Activated naive CD8-positive, alpha-beta T cell treated with anti-CD3 and anti-CD28 coated beads, Interleukin-2, amount 10 ng/mL, durations not matched to agents 7 days and 5 days (primary cell): ENCODE measurements at places on chromosomes 7 and 10.

DNA sequence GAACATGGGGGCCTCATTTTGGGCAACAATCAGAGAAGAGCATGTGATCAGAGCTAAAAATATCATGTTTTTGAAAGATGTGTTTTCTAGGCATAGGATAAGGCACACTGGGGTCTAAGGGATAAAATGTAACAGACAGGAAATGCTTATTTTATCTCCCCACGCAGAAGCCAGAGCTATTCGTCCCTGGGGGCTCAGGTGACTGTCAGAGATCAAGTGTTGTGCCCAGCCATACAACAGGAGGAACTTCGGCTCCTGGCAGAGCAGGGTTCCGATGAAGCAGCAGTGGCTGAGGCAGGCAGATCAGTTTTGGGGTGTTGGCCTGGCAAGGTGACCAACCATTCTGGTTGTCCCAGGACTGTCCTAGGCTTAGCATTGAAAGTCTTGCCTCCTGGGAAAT lies 15.2 kb downstream of the NPY start:
- no peak overlapping the region for H3K4me3 ChIP-seq
- DNase-seq = no peak
- peaks cover 24% of the 10 kb centered on the region for H3K27me3 ChIP-seq
- no peaks in the 10 kb centered on the region for H3K4me1 ChIP-seq
- no peaks in the 10 kb centered on the region for H3K36me3 ChIP-seq

DNA sequence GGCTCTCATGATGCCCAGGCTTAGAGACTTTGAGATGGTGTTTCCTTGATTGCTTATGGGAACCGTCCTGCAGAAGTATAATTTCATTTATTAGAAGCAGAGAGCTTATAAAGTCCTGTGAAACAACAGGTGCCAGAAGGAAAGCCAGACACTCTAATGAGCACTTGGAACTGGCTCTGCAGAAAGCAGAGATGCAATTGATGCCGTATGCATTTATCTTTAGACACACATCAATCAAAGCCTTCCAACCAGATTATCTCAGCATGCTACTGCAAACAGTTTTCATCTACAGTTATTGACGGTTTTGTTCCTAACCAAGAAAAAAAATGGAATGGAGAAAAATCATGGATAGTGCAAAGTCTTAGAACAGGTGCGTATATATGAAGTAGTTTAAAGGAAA lies 371.7 kb upstream of the PRKCQ start:
- peaks cover 4% of the 10 kb centered on the region for H3K36me3 ChIP-seq
- peaks cover 2% of the 10 kb centered on the region for H3K4me1 ChIP-seq
- H3K27me3 ChIP-seq = peaks cover 4% of the 10 kb centered on the region
- no peak for DNase-seq
- H3K27ac ChIP-seq = no peak overlapping the region

- no peaks in the 10 kb centered on the region for H3K27me3 ChIP-seq
- H3K4me3 ChIP-seq = no peak overlapping the region
- DNase-seq = no peak
- H3K36me3 ChIP-seq = no peaks in the 10 kb centered on the region
These were observed 541.5 kb upstream of the DPP6 start for GRCh38 chr7:153510674-153511073.

GRCh38 chr7:102433219-102434038 lies at the start of gene ORAI2:
Gene ORAI2 (plus strand): TSS chr7:102433575. CDS start chr7:102438957, 5,382 bp downstream.
- peaks cover 35% of the 10 kb centered on the region for H3K4me1 ChIP-seq
- peak; percentile 93 for DNase-seq
- H3K4me3 ChIP-seq = peak within 1 kb of the TSS; percentile 90
- no peaks in the 10 kb centered on the region for H3K27me3 ChIP-seq
- peak within 1 kb of the TSS; percentile 93 for H3K27ac ChIP-seq

DNA sequence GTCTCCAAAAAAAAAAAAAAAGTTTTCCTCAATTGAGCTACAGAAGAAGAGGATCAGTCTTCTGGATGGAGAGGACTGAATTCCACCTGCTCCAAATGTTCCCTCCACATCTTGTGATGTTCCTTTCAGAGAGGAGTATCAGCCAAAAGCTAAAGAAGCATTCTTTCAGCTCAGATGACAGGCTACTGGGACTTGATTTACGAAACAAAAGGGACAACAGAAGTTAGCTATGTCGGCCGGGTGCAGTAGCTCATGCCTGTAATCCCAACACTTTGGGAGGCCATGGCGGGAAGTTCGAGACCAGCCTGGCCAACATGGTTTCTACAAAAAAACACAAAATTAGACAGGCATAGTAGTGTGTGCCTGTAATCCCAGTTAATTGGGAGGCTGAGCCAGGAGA lies 7.4 kb downstream of the DAGLB start:
- peaks cover 31% of the 10 kb centered on the region for H3K36me3 ChIP-seq
- H3K4me3 ChIP-seq = no peak overlapping the region
- no peak overlapping the region for H3K27ac ChIP-seq
- no peaks in the 10 kb centered on the region for H3K27me3 ChIP-seq
- no peak for DNase-seq
- H3K4me1 ChIP-seq = peaks cover 51% of the 10 kb centered on the region

GRCh38 chr7:21844742-21845141 lies 101.0 kb downstream of the CDCA7L start:
- no peaks in the 10 kb centered on the region for H3K4me1 ChIP-seq
- H3K4me3 ChIP-seq = no peak overlapping the region
- peaks cover 3% of the 10 kb centered on the region for H3K27me3 ChIP-seq
- no peak overlapping the region for H3K27ac ChIP-seq
- DNase-seq = no peak

- H3K27ac ChIP-seq = no peak overlapping the region
- no peak for DNase-seq
- H3K27me3 ChIP-seq = no peaks in the 10 kb centered on the region
- no peaks in the 10 kb centered on the region for H3K36me3 ChIP-seq
These were observed 361.1 kb upstream of the IGFBP3 start for GRCh38 chr7:46282155-46282554.

DNA sequence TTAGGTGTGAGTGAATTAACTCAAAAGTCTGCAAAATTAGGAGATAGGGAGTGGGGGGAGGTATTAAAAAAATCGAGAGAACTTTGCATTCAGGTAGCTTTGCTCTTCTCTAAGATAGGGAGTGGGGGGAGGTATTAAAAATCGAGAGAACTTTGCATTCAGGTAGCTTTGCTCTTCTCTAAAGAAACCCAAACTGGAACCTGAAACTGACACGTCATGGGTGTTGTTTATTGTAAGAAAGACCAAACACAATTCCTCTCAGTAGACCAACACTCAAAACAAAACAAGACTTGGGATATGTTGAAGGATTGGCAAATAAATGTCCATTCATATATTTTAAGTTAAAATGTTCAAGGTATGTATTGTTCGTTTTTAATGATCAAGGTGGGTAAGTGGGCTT lies 87.9 kb downstream of the KIAA1549 start:
- H3K4me3 ChIP-seq = no peak overlapping the region
- DNase-seq = no peak
- H3K27ac ChIP-seq = no peak overlapping the region
- H3K36me3 ChIP-seq = peaks cover 2% of the 10 kb centered on the region
- H3K4me1 ChIP-seq = peaks cover 12% of the 10 kb centered on the region
- peaks cover 11% of the 10 kb centered on the region for H3K27me3 ChIP-seq

DNA sequence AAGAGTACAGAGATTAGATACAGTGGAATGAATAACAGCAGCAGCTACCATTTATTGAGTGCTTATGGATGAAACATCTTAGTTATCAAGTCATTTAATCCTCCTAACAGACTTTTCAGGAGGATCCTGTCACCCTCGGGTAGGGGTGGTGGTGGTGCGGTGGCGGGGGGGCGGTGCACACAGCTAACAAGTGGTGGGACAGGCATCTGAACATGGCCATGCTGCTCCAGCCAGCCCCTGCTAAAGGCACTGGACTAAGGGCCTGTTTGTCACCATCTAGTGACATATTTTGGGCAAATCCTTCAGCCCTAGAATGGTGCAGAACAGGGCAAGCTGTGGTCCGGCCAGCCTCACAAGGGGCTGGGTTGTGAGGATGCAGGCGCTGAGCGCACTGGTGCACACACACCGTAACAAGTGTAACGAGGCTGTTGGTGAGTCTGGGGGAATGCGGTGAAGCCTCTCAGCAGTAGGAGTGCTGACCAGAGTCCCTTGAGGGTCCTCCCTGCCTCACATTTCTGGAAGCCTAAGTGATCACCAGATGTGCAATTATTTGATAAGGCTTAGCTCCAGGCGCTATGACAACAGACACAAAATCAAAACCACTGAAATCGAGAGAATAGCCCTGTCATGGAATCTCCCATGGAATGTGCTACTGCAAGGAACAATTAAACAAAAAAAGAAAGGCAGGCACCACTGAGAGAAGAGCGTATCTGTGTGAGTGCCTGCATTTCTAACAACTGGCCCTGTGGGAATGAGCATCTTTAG lies 102.2 kb downstream of the RNF216 start:
- peaks cover 59% of the 10 kb centered on the region for H3K4me1 ChIP-seq
- peaks cover 19% of the 10 kb centered on the region for H3K36me3 ChIP-seq
- H3K4me3 ChIP-seq = no peak overlapping the region
- H3K27me3 ChIP-seq = no peaks in the 10 kb centered on the region
- H3K27ac ChIP-seq = no peak overlapping the region

DNA sequence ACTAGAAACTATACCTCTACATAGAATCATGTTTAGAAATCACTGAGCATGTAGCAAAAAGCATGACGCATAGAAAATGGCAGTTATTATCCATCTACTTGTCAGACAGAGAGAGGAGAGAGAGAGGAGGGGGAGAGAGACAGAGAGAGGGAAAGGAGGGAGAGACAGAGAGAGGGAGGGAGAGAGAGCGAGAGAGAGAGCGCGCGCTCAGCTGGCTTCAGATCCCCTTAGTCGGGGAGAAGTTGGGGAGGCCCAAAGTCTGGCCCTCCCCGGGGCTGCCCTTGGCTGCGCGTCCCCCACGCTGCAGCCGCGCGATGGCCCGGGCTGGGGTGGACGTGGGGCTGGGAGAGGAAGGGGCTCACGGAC lies 37.0 kb downstream of the CNPY1 start:
- peaks cover 4% of the 10 kb centered on the region for H3K36me3 ChIP-seq
- DNase-seq = no peak
- H3K27ac ChIP-seq = peak overlapping the region; percentile 80
- peaks cover 16% of the 10 kb centered on the region for H3K4me1 ChIP-seq
- H3K4me3 ChIP-seq = peak overlapping the region; percentile 76
- peaks cover 92% of the 10 kb centered on the region for H3K27me3 ChIP-seq

DNA sequence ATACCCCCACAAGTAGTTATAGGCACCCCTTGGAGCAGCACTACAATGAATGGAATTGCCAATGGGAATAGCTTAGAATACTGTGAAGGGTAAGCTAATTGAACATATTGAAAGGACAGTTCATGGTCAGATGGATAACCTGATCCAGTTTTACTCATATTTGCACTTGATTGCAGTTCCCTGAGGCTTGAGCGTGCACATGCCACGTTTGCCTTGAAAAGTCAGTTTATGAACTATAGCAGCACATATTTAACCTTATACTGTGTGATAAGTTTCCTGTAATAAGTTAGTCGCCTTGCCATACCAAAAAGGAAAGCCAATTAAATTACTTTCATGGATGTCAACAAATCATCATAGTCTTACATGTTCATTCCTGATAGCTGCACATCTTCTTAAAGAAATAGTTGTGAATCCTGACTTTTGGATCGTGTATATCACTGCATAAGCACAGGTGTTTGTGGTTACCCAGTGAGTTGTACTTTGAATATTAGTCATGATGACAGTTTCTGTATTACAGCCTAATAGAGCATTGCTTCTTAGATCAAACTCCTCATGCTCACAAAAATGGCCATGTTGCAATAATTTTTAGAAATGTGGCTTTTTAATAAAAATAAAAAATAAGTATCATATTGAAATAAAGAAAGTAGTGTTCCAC lies 21.6 kb downstream of the DNTT start:
- H3K4me3 ChIP-seq = no peak overlapping the region
- no peaks in the 10 kb centered on the region for H3K36me3 ChIP-seq
- no peak for DNase-seq
- H3K4me1 ChIP-seq = peaks cover 3% of the 10 kb centered on the region
- peaks cover 13% of the 10 kb centered on the region for H3K27me3 ChIP-seq

DNA sequence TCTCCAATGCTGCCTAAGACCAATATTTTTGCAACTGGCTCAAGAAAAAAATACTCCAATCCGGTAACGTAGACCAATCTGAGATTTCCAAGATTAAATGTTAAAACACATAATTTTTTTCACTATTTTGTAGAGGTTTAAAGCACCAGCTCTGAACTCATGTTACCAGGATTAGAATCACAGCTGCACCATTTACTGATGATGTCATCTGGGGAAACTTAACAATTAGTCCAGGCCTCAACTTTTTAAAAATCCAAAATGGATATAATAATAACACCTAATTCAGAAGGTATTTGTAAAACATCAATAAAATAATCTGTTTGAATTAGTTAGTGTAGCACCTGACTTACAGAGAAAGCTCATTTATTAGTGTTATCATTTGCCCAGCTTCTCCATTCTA lies 14.4 kb downstream of the PON1 start:
- H3K36me3 ChIP-seq = no peaks in the 10 kb centered on the region
- H3K27me3 ChIP-seq = peaks cover 6% of the 10 kb centered on the region
- H3K27ac ChIP-seq = no peak overlapping the region
- no peaks in the 10 kb centered on the region for H3K4me1 ChIP-seq
- no peak overlapping the region for H3K4me3 ChIP-seq
- no peak for DNase-seq

DNA sequence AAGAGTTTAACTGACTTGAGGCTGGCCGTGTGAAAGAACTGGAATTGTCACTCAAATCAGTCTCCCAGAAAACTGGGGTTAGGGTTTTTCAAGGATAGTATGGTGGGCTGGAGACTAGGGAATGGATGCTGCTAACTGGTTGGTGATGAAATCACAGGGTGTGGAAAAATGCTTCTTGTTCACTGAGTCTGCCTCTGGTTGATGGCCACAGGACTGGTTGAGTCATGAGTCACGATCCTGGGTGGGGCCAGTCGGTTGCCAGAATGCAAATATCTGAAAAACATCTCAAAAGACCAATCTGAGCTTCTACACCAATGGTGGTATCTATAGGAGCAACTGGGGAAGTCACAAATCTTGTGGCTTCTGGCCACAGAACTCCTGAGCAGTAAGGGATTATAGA lies 16.3 kb upstream of the BAMBI start:
- no peaks in the 10 kb centered on the region for H3K4me1 ChIP-seq
- H3K36me3 ChIP-seq = no peaks in the 10 kb centered on the region
- peaks cover 12% of the 10 kb centered on the region for H3K27me3 ChIP-seq
- DNase-seq = no peak
- no peak overlapping the region for H3K27ac ChIP-seq
- H3K4me3 ChIP-seq = no peak overlapping the region

- no peaks in the 10 kb centered on the region for H3K4me1 ChIP-seq
- peaks cover 46% of the 10 kb centered on the region for H3K27me3 ChIP-seq
- DNase-seq = no peak
- H3K4me3 ChIP-seq = no peak overlapping the region
- H3K27ac ChIP-seq = no peak overlapping the region
- H3K36me3 ChIP-seq = no peaks in the 10 kb centered on the region
These were observed 2.2 kb downstream of the PLPP4 start for GRCh38 chr10:120459185-120459584.

DNA sequence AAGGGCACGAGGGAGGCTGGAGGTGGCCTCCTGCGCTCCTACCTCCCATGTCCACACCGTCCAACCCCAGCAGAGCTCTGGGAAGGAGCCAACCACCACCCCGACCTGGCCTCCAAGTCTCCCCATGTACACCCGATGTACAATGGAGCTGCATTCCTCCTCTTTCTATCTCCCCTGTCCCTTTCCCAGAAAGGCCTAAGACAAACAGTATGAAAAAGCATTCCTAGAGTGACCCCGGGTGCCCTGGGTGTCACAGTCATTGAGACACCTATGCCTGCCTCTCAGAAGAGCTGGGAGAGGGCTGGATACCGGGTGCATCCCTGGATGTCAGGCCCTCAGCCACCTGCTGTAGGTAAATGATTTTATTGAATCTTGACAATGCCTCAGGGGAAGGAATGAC lies 248.1 kb downstream of the EMX2 start:
- H3K27me3 ChIP-seq = peaks cover 10% of the 10 kb centered on the region
- DNase-seq = no peak
- no peak overlapping the region for H3K27ac ChIP-seq
- H3K4me3 ChIP-seq = no peak overlapping the region
- H3K36me3 ChIP-seq = no peaks in the 10 kb centered on the region
- no peaks in the 10 kb centered on the region for H3K4me1 ChIP-seq
